CD4-positive, alpha-beta T cell treated with Interleukin-4 for 1 hour (primary cell): ENCODE measurements at places on chromosomes 16 and 17.
A peak's percentile ranks its signal among the peaks of the same experiment; 100 is the strongest.

DNA sequence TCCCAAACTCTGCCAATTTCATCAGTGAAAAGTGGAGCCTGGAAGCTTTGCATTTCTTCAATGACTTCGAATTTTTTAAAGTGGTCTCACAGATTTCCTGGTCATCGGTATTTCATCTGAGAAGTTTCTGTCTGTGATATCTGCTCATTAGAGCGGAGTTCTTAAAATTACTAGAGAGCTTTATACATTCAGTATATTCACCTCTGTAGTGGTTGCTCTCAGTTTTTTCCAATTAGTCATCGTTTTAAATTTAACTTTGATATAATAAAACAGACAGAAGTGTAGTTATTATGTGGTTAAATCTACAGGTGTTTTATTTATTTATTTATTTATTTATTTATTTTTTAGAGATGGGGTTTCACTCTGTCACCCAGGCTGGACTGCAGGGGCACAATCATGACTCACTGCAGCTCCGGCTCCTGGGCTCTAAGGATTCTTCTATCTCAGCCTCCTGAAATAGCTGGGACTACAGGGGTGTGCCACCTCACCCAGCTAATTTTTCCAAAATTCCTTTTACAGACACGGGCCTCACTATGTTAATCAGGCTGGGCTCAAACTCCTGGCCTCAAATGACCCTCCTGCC lies 16.0 kb downstream of the ARHGAP17 start:
- DNase-seq: no peak

- no peak for DNase-seq
Observed at GRCh38 chr16:3086596-3087242, 12.4 kb downstream of the ZSCAN10 start.

DNA sequence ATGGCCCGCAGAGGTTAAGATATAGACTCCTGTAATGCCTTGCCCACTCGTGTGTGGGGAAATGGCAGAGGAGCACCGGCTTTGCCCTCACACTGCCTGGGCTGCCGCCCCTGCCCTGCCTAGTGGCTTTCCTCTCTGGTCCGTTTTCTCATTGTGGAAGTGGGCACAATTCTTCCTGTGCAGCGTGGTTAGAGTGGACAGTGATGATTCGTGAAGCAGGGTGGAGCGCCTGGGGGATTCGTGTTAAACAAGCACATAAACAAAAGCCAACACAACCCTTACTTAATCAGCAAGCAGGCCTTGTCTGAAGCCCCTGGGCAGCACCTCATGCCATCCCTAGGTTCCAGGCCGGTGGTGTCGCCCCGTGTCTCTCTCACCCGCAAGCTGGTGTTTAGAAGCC lies 269.7 kb downstream of the SEC14L1 start:
- no peak for DNase-seq

DNA sequence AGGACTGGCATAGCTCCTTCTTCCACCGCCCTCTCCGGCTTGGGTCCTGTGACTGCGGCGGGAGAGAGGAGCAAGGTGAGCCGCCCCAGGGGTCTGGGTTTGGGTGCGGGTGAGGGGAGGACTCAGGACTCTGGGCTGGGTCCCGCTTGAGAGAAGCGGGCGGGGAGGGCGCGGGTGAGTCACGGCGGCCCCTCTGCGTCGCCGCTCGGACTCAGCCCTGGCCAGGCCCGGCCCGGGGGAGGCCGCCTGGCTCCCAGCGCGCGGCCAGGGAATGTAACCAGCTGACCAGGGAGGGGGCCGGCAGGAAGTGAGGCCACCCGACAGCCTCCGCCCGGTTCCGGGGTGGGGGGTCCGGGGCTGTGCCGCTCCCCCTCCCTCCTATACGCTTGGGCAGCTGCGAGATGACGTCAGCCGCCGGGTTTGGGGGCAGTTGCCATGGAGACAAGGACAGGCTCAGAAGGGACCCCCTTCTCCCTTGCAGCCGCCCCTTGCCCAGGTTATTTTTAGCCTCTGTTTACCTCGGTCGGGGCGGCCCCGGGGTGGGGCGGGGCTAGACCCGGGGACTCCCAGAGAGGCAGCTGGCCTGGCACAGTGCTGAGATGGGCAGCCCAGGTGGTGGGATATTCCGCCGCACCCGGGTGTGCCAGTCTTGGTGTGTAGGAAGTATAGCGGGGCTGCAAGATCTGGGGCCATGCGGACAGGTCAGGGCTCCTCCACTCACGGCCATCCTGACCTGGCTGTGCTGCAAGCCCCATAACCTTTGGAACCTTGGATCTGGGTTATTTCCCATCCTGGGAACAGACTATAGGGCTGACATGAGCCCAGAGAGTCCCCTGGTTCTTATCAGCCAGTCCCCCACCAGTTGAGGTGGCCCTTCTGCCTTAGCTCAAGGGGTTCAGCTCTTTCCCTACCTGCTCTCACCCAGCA lies 1.6 kb downstream of the RIPOR1 start:
- DNase-seq: peak; percentile 89

GRCh38 chr17:31095236-31096105 lies 694 bp downstream of the NF1 start:
- DNase-seq: peak; percentile 40

DNA sequence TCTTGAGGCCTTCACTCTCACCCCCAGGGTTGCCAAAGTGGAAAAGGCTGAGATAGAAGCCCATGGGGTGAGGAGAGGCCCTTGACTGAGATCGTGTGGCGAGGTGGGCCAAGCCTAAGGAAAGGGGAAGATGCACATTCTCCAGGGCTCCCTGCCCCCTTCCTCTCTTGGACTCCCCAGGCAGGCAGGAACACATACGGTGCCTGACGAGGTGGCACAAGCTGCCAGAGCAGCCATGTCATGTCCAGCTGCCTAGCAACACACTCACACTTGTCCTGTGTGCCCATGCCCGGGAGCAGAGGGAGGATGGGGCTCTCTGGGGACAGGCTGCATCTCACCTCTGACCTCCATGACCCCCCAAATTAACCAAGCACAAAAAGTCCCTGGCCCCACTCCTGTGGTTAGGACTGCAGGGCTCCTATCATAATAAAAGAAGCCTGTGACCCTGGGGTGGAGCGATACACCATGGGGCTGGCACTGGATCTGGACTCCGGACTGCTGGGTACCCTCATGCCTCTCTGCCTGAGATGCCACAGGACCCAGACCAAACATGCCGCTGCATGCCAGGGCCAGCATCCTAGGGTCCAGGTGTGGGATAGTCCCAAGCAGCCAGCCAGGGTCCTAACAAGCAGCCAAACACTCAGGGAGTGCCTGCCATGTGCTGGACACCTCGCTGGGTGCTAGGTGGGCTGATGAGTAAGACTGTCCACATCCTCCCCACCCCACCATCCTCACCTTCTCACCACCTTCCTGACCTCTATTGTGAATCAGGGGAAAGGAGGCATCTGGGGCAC lies 2.6 kb downstream of the GIT1 start:
- no peak for DNase-seq

GRCh38 chr17:71184716-71185115 lies 936.1 kb upstream of the SOX9 start:
- DNase-seq: no peak

DNA sequence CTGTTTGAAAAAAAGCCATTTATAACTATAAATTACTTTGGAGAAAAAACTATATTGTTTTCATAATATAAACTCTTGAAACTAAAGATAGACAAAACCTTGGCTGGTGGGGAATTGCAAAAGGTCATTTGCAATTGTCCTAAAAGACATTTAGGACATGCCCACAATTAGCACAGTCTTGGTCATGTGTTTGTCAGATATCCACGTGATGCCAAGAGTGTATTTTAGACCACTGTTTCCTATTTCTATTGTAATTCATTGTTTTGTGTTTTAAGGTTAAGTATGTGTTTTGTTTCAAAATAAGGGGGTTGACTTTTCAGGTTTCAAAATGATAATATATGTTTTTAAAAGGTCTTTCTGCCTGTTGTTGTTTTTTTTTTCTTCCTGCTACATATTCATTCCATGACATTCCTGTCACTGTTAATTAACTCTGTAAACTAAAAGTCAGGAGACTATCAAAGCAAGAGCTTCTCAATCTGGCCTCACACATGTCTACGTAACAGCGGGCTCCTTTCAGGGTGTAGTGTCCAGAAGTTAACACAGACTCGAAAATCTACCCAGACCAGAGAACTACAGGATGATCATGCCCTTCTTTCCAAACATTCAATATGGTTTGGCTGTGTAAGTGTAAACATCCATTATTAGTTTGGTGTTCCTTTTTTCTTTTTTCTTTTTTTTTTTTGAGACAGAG lies 58.7 kb downstream of the COG7 start:
- DNase-seq: no peak

- no peak for DNase-seq
Observed at GRCh38 chr16:79707876-79708275, 107.3 kb upstream of the MAF start.

DNA sequence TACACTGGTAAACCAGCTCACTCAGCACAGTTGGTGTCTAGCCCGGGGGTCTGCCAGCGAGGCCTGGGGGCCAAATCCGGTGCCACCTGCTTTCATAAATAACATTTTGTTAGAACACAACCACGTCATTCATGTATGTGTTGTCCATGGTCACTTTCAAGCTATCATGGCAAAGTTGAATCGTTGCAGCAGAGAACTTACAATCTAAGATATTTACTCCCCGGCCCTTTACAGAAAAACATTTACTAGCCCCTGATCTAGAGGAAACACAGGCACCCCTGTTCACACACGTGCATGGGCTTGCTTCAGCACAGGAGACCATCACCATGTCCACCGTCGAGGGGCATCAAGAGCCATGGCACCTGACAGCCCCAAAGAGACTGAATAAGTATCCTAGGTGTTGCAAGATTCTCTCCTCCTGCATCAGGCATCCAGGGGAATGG lies 111.4 kb upstream of the DNAH9 start:
- DNase-seq: no peak

GRCh38 chr17:28916302-28916934 lies 13.5 kb upstream of the DHRS13 start:
- peak; percentile 56 for DNase-seq

DNA sequence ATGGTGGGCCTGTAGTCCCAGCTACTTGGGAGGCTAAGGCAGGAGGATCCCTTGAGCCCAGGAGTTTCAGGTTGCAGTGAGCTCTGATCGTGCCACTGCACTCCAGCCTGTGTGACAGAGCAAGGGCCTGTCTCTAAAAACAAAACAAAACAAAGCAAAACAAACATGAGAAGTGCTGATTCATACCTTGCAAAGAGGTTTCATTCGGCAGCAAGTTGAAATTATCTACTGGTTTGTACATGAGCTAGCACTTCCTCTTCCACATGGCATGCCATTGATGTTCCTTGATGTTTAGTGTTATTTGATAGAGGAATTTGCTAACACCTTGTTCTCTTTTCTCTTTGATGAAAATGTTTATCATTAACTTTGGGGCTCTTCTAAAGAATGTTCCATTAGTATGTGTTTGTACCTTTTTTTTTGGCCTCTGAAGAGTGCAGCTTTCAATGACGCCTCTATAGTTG lies 50.6 kb downstream of the SPECC1 start:
- DNase-seq: no peak

GRCh38 chr16:4303973-4304372 lies 11.9 kb upstream of the GLIS2 start:
- no peak for DNase-seq

DNA sequence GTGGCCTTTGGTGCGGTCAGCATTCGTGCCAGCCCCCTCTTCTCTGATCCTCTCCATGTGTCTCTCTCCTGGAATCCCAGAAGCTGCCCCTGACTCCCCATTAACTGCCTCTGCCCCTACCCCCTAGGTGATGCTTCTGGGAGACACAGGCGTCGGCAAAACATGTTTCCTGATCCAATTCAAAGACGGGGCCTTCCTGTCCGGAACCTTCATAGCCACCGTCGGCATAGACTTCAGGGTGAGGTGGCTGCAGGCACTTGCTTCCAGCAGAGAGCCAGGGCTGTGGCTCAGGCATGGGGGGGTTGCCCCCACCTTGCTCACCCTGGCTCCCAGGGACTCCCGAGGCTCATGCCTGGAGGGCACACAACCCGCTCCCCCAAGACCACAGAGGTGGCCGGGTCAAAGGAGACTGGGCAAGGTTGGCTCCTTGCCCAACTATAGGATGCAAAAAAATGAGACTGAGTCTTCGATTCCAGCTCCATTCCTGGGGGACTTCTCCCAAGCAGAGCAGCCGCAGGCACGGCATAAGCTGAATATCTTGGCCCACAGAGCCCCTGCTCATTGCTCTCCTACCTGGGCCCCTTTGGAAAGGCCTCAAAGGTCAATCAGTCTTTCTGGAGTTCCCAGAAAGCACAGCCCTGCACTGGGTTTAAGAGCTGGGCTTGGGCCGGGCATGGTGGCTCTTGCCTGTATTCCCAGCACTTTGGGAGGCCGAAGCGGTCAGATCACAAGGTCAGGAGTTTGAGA lies 3.8 kb downstream of the RAB37 start:
- no peak for DNase-seq

- DNase-seq: no peak
Observed at GRCh38 chr16:49466881-49467280, 93.3 kb downstream of the C16orf78 start.

DNA sequence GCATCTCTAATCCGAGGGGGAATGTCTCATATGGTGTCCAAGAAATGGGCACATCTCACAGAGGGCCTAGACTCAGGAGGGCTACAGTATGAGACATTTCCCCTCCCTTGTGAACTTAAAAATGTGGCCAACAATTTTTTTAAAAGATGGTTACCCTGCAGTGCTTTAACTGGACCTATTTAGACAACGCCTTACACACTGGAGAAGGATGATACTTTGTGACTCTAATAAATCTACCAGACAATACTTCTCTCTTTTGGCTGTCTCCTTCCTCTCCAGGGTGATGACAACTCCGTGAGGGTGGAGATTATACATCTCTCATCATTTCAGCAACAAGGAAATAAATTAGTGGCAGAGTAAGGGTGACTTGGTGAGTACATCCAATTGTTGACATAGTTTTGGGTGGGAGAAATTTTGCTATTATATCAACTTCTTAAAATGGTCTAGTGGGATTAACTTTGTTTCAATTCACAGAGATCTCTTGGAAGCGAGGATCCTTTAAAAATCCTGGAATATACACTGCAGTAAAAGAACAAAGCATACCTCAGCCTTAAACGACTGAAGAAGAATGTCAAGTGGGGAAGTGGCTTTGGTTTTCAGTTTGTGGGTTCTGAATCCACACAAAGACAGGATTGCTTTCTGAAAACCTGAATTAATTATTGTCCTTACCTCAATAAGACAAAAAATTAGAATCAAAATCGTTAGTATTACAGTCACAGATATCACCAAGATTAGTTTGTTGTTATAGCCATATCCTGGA lies 89.8 kb downstream of the KPNA2 start:
- no peak for DNase-seq

- no peak for DNase-seq
Observed at GRCh38 chr17:930258-930657, 49.3 kb downstream of the NXN start.

DNA sequence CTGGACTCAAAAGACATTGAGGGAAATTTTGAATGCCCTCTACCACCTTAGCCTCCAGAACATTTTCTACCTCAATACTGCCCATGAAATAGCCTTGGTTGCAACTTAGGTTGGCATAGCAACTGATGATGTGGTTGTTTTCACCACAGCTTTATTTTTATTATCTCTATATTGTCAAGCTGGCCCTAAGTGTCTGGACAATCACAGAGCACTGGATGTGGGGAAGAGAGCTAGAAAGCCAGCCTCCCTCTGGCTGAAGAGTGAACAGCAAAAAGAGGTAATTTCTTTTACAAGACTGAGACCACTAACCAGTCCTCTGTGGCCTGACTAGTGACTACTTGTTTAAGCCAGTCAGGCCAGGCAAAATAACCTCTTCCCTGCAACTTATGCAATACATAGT lies 159.6 kb downstream of the HS3ST2 start:
- DNase-seq: no peak
